ENCODE measurements at places on chromosomes 7 and 10. TPM values are rescaled to one million over a fixed set of nuclear protein-coding genes. Genes with fewer than 3 reads are reported as not detected.

DNA sequence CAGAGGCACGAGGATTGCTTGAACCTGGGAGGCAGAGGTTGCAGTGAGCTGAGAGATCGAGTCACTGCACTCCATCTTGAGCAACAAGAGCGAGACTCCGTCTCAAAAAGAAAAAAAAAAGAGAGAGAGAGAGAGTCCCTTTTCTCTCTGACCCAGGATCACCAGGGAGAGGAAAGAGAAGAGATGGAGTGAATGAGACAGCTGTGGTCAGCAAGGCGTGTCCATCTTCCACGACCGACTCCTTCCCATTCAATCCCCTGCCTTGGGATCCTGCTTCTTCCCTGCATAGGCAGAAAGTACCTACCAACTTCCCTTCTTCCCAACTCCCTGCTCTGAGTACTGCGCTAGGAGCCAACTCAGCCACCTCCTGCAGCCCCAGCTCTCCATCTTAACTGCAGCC is 5.2 kb upstream of the ZAN start:
- DNase-seq, result no peak

DNA sequence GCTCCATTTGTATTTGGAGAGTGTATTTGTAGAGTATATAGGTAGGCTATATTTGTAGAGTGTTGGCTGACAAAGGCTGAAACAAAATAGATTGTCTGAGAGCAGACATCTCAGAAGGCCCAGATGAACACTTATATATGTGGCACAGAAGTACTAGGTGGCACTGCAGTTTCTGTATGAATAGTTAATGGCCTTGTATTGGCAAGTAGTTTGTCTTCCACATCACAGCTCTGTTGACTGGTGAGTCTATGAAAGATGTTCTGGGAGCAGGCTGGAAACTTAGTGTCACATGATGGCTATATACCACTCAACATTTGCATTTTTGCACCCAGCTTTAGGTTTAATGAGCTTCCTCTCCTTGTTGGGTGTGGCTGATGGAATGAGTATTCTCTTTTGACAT is 51.9 kb downstream of the CCNY start:
- no peak for DNase-seq

- DNase-seq, result no peak
Observed at GRCh38 chr10:1202343-1202742, 146.2 kb downstream of the WDR37 start.

DNA sequence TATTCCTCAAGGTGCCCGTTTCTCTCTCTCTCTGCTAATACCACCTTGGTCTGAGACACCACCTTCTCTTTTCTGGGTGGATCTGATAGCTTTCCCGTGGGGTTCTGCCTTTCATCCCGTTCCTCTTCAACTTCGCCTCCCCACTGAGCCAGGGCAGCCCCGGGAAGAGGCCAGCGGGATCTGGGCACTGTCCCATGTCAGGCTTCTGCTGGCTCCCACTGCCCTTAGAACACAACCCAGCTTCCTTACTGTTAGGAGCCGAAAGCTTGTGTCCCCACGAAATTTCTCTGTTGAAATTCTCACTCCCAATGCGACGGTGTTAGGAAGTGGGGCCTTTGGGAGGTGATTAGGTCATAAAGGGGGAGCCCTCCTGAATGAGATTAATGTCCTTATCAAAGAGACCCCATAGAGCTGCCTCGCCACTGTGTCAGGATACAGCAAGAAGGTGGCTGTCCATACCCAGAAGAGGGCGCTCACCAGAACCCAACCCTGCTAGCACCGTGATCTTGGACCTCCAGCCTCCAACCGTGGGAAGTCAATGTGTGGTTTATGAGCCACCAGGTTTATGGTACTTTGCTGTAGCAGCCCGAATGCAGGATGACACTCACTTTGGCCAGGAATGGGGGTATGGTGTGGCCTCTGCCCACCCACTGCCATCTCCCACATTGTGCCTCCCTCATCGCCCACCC is 79.2 kb downstream of the CAMK1D start:
- DNase-seq, result no peak

DNA sequence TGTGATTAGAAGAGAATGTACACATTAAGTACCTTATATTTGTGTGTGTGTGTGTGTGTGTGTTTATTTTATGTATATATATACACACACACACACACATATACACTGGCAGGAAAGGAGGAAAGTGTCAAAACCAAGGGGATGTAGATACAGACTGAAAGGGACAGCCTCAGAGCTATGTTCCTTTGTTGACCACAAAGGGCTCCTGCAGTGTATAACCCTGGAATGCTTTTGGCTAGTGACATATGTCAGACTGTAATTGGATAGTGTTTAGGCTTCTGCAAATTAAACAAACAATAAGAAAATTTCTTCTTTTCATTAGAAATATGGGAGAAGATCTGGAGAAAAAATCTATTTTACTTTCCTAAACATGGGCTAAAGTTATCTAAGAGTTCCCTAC is 15.9 kb downstream of the GBF1 start:
- DNase-seq, result no peak

GRCh38 chr7:18125476-18125875 is 97.8 kb upstream of the PRPS1L1 start:
- peak; percentile 41 for DNase-seq

DNA sequence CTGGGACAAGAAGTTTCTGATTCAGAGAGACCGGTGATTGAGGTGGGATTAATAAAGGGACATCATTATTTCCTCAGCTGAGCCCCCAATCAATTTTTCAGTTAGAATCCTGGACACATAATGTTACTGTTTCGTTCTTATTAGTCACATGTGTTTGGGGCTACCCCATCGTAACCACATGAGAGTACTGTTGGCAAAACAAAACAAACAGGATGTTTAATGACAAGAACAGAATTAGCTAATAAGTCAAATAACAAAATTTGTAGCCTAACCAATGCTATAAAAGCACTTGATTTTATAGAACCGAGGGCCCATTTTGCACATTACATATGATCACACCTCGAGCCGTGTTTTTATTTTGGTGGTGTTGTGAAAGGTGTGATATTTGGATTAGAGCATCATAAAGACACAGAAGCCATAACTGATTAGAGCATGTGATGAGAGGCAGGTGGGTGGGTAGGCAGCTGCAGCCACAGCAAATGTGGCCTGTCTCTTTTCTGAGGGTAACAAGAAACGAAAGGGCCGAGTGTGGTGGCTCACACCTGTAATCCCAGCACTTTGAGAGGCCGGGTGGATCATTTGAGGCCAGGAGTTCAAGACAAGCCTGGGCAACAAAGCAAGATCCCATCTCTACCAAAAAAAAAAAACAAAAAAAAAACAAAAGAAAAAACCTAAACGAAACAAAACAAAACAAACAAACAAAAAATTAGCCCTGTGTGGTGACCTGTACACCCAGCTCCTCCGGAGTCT is 1.8 kb upstream of the VWC2 start:
- DNase-seq, result no peak

GRCh38 chr7:91089382-91089963 is 174.8 kb upstream of the FZD1 start:
- no peak for DNase-seq

DNA sequence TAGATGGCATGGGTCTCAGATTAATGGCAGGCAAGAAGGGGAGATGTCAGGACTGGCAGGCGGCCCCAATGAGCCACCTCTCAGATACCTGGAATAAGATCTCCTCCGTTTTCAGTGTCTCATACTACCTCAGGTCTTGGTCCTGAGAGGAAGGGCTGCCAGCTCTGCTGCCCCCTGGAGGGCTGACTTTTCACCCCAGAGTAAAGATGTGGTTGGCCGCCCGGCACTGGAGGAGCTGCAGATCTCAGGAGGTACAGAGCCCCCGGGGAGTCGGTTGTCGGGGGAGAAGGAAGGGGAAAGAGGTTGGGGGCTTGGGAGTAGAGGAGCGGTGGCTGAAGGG is 642 bp upstream of the COL13A1 start:
- DNase-seq, result no peak

DNA sequence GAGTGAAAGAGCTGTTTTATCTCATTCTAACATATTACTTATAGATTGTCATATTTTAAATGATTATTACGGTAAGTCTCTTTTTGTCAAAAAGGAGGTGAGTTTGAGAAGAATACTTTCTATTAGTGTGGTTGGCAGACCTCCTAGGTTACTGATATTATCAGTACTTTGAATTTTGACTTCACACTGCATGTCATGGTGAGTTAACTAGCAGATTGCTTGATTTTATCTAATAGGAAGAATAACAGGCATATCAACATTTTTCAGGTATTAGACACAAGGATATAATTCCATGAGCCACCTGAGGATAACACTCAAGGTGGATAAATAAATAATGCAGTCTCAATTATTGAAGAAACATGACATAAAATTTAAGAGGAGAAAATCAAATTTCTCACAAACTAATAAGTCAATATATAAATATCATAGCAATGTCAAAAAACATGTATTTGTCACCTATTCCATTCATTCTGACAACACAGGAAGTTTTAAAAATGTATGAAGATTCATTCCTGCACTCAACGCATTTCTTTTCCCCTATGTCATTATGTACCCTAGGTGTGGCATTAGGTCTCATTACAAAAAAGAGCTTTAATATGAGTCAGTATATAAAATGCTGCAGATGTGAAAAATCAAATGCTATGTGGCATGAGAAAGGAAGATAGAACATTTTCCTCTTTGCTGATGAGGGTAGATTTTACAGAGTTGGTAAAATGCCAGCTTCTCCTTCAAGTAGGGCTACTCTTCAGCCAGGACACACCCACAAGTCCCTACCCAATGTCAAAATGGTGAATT is 1621.6 kb downstream of the REEP3 start:
- DNase-seq, result no peak

DNA sequence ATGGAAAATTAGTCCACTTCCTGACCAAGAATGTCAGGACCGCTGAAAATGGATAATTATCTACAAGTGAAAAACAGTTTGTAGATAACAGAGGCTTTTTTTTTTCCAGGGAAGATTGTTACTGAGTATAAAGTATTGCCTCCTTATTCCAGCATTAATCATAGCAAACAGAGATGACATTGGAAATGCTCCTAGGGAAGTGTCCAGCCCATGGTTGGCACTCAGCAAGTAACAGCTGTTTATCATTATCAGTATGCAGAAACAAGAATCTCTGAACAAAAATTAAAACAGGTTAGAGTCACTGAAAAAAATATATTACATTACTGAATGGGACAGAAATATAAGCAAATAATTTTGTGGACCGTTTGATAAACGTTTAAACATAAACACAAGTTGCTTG is 14.6 kb downstream of the FGL2 start:
- DNase-seq, result no peak

GRCh38 chr7:70572571-70572970 is 559.4 kb upstream of the GALNT17 start:
- DNase-seq, result no peak

- no peak for DNase-seq
Observed at GRCh38 chr10:59965899-59966650, 59.7 kb upstream of the CCDC6 start.

DNA sequence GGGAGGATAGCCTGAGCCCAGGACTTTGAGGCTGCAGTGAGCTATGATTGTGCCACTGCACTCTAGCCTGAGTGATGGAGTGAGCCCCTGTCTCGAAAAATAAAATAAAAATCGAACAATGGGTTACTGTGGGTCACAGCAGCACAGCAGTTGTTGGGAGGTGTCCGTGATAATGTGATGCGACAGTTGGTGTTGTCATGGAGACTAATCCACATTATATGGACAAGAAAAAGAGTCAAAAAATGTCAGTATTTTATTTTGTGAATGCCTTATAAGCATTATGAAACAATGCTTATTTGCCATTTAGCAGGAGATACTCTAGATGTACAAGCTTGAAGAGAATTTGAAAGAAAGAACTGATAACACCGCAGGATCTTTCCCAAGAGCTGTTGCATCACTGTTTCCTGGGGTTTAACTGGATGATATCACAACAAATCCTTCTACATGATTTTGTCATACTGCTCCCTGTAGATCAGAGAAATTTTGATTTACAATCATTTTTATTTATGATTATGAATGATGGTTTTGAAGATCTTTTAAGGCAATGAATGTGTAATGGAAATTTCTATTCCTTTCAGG is 195.4 kb downstream of the BAMBI start:
- DNase-seq, result no peak

- peak; percentile 85 for DNase-seq
Observed at GRCh38 chr10:132516771-132517725, 20.5 kb upstream of the INPP5A start.

DNA sequence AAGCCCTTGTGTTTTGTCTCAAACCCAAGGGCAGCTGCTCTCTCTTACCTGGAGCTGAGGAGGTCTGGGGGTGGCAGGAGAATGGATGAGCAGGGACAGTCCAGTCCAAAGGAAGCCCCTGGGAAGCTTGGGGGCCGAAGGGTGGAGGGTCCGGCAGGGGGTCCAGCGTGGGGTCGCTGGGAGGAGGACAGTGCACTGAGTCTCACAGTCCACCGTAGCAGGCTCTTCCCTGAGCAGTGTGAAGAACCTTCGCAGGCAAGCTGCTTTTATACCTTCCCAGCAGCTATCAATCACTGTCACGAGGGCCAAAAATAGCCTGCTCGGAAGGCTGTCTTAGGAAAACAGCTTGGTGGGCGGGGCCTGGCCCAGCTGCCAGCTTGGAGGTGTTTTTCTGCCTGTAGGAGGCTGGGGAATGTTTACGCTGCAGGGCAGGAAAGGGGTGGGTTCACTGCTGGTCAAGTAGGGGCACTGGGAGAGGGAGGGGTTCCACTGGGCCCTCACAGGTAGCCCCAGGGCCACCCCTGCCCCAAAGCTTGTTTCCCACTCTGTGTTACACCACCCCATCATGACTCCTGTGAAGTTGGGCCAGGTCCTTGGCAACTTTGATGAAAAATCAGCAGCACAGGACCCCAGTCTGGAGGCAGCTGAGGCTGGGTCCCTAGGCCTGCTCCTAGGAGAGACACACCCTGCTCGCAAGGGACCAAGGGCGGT is at the start of gene DEPP1:
DEPP1 (minus strand) TSS at position 240 of the 711 bp plus-strand sequence. CDS start 779 bp downstream, outside the sequence.
- peak; percentile 91 for DNase-seq

DNA sequence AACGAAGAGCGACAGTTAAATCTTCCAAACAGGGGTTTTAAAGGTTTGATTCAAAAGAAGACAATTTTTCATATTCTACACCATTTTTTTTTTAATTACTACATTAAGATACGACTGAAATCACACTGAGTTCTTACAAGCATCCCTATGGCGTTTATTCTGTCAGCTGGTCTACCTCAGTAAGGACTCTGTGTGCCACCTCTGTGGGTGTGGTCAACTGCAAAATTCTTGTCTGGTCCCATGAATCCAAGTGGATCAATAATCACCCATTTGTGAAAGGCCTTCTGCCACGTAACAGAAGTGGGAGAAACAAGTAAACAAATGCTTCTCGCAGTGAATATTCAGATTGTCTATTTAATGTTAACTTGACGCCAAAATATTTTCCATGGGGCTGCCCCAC is 104.1 kb downstream of the GRB10 start:
- no peak for DNase-seq

- DNase-seq, result no peak
Observed at GRCh38 chr7:12884033-12884432, 196.6 kb downstream of the ARL4A start.

GRCh38 chr7:68707159-68707558 is 891.1 kb upstream of the AUTS2 start:
- DNase-seq, result no peak

GRCh38 chr7:152093717-152094116 is 68.2 kb downstream of the GALNT11 start:
- no peak for DNase-seq

- no peak for DNase-seq
Observed at GRCh38 chr7:79785556-79785955, 332.1 kb upstream of the MAGI2 start.

The GARIN1A gene
- 1.8 TPM for polyA plus RNA-seq

The SLC13A1 gene
- 22.8 TPM for polyA plus RNA-seq

The OR2A12 gene
- polyA plus RNA-seq, result not detected

The UCN3 gene
- polyA plus RNA-seq, result 1.9 TPM

The MYH16 gene
- not detected for polyA plus RNA-seq

The ASZ1 gene
- not detected for polyA plus RNA-seq

The VENTX gene
- polyA plus RNA-seq, result 0.18 TPM

The ACTR3C gene
- polyA plus RNA-seq, result 12.3 TPM

The ALOX5 gene
- polyA plus RNA-seq, result 2.7 TPM

The CASD1 gene
- polyA plus RNA-seq, result 56.1 TPM

The LBX1 gene
- polyA plus RNA-seq, result not detected

The CUL2 gene
- polyA plus RNA-seq, result 35.7 TPM

The CPVL gene
- polyA plus RNA-seq, result 78.1 TPM
